ENCODE measurements at places on chromosomes 5 and 9.

GRCh38 chr9:126379661-126380360 lies 53.2 kb downstream of the MVB12B start:
- no peak for DNase-seq
- no peaks in the 10 kb centered on the region for H3K36me3 ChIP-seq

- no peaks in the 10 kb centered on the region for H3K27me3 ChIP-seq
- no peak overlapping the region for H3K27ac ChIP-seq
- H3K4me1 ChIP-seq, result no peaks in the 10 kb centered on the region
- DNase-seq, result no peak
- no peaks in the 10 kb centered on the region for H3K36me3 ChIP-seq
Observed at GRCh38 chr5:35041261-35041660, 6.5 kb downstream of the AGXT2 start.

DNA sequence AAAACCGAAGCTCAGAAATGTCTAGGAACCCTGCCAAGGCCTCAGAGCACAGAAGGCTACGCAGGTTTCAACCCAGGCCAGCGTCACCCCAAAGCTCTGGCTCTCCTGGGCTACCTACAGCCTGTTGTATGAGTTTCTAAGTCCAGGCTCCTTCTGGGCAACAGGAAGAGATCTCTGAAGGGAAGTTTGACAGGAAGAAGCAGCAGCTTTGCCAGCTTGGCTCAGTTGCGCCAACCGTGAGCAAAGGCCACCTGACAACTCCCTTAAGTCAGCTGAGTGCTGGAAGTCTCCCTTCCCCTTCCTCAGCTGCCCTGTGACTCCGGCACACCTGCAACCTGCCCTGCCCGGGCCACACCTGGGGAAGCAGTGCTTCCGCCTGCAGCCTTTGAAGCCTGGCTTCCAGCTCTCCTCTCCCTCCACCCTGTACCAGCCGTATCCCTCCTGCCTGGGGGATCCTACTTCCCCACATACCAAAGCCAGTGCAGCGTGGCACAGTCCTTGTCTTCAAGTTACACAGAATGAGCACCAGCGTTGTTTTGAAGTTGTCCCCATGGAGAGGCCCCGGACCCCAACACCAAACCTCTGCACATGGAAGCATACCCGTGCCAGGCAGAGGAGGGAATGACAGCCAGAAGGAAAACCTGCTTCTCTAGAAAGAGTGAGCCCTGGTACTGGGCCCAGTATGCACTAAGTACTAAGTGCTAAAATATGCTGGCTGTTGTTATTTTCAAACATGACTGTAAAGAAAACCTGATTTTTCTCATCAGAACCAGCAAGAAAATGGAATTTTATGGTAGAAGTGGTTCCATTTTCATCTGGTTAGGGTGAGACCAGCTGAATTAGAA lies 36.5 kb downstream of the SHB start:
- H3K4me1 ChIP-seq, result no peaks in the 10 kb centered on the region
- no peak for DNase-seq
- H3K27me3 ChIP-seq, result no peaks in the 10 kb centered on the region
- H3K36me3 ChIP-seq, result no peaks in the 10 kb centered on the region
- no peak overlapping the region for H3K4me3 ChIP-seq
- no peak overlapping the region for H3K27ac ChIP-seq

DNA sequence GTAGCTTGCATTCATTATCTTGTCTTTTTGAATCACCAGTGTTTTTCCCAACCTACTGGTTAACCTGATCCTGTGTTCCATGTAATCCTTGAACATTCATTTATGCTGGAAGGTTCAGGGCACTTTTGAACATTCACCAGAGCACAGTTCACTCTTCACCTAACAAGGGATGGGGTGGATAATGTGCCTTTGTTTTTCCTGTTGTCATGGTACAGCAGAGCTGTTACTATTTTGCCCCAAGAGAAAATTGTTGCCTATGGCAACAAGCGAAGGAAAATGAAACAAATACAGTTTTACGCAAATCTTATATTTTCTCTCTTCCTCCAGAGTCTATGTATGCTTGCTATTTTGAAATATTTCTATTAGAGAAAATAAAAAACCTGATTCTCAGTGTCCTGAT lies 60.3 kb upstream of the RIOK2 start:
- no peaks in the 10 kb centered on the region for H3K4me1 ChIP-seq
- no peaks in the 10 kb centered on the region for H3K27me3 ChIP-seq
- DNase-seq, result no peak
- H3K27ac ChIP-seq, result no peak overlapping the region

GRCh38 chr9:79644601-79645000 lies 72.8 kb downstream of the TLE4 start:
- no peak overlapping the region for H3K4me3 ChIP-seq
- DNase-seq, result no peak
- no peak overlapping the region for H3K27ac ChIP-seq
- H3K36me3 ChIP-seq, result peaks cover 7% of the 10 kb centered on the region
- no peaks in the 10 kb centered on the region for H3K4me1 ChIP-seq

DNA sequence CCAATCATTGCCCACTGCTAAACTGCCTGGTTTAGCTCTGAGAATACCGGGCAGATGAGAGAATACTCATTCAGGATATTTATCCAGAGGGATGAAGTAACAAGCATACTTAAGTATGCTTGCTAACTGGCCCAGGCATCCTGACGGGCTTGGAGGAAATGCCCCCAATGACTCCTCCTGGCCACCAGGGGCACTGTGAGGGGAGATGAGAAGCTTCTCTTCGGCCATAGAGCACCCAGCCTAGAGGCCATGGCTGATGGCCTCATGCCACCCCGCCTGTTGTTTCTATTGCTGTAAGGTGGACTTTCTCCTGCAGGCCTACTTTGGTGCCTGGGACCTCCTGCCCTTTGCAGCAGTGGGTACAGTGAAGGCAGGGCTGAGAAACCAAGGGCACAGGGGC lies 134.5 kb upstream of the FSTL4 start:
- H3K4me1 ChIP-seq, result no peaks in the 10 kb centered on the region
- peaks cover 1% of the 10 kb centered on the region for H3K27me3 ChIP-seq
- no peaks in the 10 kb centered on the region for H3K36me3 ChIP-seq
- no peak overlapping the region for H3K4me3 ChIP-seq
- H3K27ac ChIP-seq, result no peak overlapping the region

DNA sequence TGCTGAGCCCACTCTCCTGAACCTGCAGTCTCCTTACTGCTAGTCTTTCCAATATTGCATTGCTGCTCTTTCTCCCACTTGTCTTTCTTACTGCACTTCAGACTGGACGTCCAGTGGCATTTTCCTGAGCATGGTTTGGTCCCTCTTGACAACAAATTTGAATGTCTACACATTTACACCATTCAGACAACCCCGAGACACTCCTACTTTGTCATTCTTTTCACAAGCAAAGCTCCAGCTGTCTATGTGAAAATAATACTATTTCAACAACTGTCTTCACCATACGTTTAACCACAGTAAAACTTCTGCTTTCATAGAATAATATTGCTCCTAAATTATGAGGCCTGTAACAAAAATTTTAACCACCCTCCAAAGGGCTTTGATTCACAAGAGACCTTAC lies 10.4 kb upstream of the APTX start:
- H3K27ac ChIP-seq, result no peak overlapping the region
- H3K27me3 ChIP-seq, result no peaks in the 10 kb centered on the region
- no peak overlapping the region for H3K4me3 ChIP-seq
- H3K36me3 ChIP-seq, result no peaks in the 10 kb centered on the region
- no peak for DNase-seq

GRCh38 chr9:32463500-32464293 lies 62.3 kb downstream of the RIGI start:
- H3K4me3 ChIP-seq, result no peak overlapping the region
- no peak for DNase-seq

Measured in effector memory CD4-positive, alpha-beta T cell (primary cell).